ENCODE measurements at places on chromosomes 6 and 20. TPM values are rescaled to one million over a fixed set of nuclear protein-coding genes. Genes with fewer than 3 reads are reported as not detected.

- no peak for DNase-seq
These were observed 62.4 kb upstream of the RREB1 start for GRCh38 chr6:7045331-7045730.

- no peak for DNase-seq
These were observed 40.3 kb downstream of the LYRM4 start for GRCh38 chr6:5220443-5220842.

- no peak for DNase-seq
These were observed 3.7 kb upstream of the CMTR1 start for GRCh38 chr6:37429352-37429750.

- no peak for DNase-seq
These were observed 6.6 kb downstream of the MMP24OS start for GRCh38 chr20:35271073-35271882.

DNA sequence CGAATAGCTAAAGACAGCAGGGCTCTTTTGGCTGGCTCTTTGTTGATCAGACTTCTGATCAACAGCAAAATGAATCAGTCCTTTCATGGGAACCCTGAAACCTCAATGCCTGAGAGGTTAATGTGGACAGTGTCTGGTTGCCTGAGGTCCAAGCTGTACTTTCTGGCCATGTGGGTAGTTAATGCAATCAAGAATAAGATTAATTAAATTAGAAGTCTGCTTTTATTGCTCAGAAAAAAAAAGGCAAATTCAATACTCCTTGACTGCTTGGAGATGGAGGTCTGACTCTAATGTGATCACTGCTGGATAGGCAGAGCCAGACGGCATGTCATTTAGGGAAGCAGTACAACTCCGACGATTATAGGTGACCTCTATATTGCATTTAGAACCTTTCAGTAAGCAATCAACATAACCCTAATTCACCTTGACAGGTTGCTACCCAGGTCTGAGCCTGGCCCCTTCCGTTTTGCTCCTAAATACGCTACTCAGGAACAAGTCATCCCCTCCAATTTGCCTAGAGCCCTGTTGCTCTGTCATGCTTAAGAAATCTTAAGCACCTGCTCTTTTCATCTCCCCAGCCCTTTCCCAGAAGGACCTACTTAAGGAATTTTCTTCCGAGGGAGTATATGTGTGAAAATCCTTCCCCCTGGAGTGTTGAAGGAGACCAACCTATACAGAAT lies 370.0 kb upstream of the SPTLC3 start:
- no peak for DNase-seq

GRCh38 chr6:133778414-133779130 lies 110.3 kb upstream of the TCF21 start:
- DNase-seq: peak; percentile 99

GRCh38 chr20:55155360-55155759 lies 680.0 kb downstream of the DOK5 start:
- no peak for DNase-seq

Gene NOX3
- not detected for total RNA-seq

- peak; percentile 22 for DNase-seq
These were observed 36.4 kb upstream of the STXBP5 start for GRCh38 chr6:147167576-147168461.

DNA sequence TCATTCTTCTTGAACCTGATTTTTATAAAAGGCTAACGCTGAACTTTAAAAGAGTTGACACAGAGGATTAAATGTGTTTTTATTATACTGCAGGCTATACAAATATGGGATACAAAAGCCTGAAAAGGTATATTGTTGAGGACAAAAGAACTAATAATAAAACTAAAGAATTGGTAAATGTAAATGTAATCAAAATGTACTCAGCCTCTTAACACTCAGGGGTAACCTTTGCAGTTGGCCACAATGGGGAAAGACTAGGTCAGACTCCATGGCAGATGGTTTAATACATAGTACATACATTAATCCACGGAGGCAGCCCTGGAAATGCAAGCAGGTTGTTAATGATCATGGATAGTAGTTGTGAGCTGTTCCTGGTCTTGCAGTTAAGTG lies 57.5 kb downstream of the SOBP start:
- no peak for DNase-seq

GRCh38 chr6:19602434-19603013 lies 234.6 kb upstream of the ID4 start:
- DNase-seq: no peak

DNA sequence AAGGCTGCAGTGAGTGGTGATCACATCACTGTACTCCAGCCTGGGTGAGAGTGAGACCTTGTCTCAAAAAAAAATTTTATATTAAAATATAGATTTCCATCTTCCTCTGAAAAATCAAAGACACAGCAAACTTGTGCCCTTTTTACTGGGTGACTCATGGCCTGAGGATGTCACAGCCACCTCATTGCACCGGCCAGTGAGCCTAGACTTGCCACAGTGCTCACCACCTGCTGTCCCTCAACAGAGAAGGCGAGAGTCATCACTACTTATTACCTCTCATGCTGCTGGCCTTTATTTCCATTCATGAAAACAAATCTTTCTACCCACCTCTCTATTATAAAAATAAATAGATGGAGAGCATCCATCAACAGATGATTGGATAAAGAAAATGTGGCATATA lies 295.8 kb downstream of the PREX1 start:
- no peak for DNase-seq

Gene BTBD9
- total RNA-seq: 21.4 TPM

DNA sequence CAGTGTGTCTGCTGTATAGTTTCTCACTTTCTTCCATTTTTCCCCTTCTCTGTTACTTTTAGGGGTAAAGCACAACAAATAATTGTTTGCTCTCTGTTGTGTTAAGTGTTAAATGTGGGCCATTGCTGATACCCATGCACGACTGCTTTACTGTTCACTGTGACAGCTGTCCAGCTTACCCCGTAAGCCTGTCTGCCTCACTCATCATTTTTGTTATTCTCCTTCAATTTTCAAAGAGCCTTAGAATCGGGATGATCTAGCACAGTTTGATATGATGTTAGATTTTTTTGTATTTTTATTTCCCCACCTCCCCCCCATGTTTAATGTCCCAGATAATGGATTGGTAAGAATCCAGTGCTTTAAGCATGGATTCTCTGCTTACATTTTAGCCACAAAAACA lies 41.2 kb upstream of the MLIP start:
- no peak for DNase-seq

Gene GRM1
- under 0.01 TPM for total RNA-seq

- peak; percentile 27 for DNase-seq
These were observed 4.2 kb upstream of the EPHA7 start for GRCh38 chr6:93423542-93423941.

- DNase-seq: peak; percentile 41
These were observed 1.3 kb downstream of the CARMIL1 start for GRCh38 chr6:25280344-25281074.

- no peak for DNase-seq
These were observed 6.7 kb downstream of the ATG5 start for GRCh38 chr6:106318851-106319250.

Gene KCNK5
- total RNA-seq: under 0.01 TPM

GRCh38 chr6:148771212-148771601 lies 24.4 kb downstream of the UST start:
- no peak for DNase-seq

DNA sequence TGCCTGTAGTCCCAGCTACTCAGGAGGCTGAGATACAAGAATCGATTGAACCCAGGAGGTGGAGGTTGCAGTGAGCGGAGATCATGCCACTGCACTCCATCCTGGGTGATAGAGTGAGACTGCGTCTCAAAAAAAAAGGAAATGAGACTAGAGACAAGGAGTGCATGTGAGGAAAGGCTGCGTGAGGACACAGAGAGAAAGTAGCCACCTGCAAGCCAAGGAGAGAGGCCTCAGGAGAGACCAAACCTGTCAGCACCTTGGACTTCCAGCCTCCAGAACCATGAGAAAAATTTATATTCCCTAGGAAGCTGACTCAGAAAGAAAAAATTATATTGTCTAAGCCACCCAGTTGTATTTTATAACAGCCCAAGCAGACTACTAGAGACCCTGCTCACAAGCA lies 7.4 kb upstream of the BEND3 start:
- no peak for DNase-seq

DNA sequence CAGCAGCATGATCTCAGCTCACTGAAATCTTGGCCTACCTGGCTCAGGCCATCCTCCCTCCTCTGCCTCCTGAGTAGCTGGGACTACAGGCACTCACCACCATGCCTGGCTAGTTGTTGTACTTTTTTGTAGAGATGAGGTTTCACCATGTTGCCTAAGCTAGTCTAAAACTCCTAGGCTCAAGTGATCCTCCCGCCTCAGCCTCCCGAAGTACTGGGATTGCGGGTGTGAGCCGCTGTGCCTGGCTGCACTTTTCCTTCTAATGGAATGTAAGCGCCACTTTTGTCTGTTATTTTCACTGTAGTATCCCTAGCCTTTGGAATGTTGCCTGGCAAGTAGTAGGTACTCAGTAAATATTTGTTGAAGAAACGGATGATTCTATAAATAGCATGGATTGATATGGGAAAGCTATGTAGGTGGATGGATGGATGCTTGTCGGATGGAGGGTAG lies 10.4 kb upstream of the TRIB3 start:
- no peak for DNase-seq

GRCh38 chr6:107564589-107564951 lies 74.7 kb downstream of the SOBP start:
- no peak for DNase-seq

- DNase-seq: peak; percentile 51
These were observed 107.3 kb downstream of the FOXO3 start for GRCh38 chr6:108667993-108668392.

GRCh38 chr20:44073011-44073674 lies 113.8 kb downstream of the JPH2 start:
- no peak for DNase-seq

DNA sequence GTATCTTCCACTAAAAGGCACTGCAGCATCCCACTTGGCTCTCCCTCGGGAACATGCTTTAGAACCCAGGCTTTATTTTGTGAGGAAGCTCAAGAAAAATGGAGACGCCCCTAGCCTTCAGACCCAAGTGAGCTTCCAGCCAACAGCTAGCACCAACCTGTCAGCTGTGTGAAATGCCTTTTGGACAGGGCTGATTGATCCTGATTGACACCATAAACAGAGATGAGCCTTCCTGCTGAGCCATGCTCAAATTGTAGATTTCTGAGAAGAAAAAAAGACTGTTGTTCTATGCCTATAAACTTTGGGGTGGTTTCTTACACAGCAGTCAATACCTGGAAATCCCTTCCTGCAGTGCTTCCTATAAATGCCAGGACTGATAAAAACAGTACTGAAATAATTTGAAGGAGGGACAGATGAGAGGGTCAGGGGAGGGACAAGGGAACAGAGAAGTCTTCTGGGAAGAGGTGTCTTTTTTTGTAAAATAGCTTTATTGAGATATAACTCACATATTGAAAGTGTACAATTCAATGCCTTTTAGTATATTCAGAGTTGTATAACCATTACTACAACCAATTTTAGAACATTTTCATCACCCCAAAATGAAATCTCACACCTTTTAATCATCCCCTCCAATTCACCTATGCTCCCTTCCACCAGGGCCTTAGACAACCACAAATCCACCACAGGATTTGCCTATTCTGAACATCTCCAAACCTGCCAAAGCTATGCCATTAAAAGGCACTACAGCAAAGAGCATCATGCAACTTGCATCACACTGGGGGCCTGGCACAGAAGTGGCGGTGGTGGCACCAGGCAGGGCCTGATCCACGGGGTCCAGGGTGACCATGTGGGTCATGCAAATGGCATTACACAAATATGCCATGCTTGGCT lies 2.7 kb upstream of the STK4 start:
- no peak for DNase-seq

- DNase-seq: no peak
These were observed 33.8 kb downstream of the SERPINB6 start for GRCh38 chr6:2937627-2938003.

DNA sequence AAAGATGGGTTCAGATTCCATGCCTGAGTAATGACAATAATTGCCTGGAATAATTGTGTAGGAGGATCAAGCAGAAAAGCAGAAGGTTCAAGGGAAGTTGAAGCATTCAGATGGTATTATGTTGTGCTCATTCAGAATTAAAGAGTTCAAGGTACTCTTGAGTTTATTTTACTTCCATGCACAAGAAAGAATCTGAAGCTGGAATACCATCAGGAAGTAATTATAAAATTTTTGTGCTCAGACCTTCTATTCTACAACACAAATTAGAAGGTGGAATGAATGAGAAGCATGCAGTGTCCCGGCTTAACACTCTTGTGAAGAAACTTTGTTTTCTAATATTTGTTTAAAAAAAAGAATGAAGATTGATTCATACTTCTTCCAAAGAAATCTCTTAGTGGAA lies 139.4 kb upstream of the ENPP5 start:
- no peak for DNase-seq

GRCh38 chr6:15739353-15739752 lies 76.5 kb upstream of the DTNBP1 start:
- DNase-seq: no peak

DNA sequence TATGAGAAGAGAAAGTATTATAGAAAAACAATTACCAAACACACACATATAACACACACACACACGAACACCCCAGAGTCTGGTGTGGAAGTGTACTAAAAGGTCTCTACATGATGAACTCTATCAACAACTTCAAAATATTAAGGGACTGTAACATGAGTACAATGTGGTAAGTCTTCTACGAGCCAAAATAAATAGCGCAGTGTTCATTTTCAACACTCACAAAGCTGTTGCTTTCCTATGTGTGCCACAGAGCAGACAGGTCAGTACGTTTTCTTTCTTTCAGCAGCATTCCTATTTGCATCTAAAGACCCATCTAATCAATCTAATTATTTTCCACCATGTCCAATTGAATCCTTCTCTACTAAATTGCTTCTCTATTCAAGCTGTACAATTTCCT lies 12.1 kb upstream of the CNKSR3 start:
- no peak for DNase-seq

DNA sequence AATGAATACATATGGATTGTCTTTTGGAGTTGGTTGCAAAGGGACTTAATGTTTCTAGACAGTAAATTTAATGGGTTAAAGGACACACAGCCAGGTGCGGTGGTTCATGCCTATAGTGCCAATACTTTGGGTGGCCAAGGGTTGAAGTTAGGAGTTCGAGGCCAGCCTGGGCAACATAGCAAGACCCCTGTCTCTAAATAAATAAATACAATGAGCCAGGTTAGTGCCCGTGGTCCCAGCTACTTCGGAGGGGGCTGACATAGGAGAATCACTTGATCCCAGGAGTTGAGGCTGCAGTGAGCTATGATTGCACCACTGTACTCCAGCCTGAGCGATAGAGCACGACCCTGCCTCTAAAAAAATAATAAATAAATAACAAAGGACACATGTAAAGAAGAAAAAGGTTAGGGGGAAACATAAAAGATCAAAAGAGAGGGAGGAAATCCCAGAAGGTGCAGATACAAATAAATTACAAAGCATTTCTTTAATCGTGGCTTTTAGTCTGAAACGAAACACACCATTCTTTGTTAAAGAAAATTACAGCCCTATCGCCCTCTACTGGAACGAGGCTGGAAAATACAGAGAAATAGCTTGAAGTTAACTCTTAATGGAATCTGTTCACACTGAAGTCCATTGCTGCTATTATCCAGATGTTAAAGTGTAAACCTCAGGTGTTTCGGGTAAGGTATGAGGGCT lies 42.6 kb upstream of the SCML4 start:
- peak; percentile 42 for DNase-seq

All from fibroblast of the aortic adventitia (primary cell).